Thyroid gland (tissue), 4 donors: ENCODE measurements at places on chromosomes 2 and 18. TPM values are rescaled to one million over a fixed set of nuclear protein-coding genes. Genes with fewer than 3 reads are reported as not detected.

DNA sequence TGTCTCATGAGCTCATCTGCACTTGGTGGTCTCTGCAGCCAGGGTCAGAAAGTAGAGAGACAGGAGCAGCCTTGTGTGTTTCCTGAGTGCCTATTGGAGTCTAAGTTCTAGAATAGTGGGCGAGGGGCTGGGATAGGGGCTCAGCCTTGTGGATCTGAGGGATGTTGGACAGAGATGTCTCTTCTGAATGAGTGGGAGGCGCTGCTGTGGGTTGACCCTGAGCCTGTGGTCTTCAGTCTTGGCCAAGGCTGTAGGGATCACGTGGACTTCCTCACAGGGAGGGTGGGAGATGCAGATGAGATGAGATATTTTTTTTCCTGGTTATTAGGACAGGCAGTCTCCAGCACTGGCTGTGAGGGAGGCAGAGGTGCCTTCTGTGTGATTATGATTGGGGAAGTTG is 61.8 kb downstream of the RNF144A start:
- H3K27ac ChIP-seq = no peak overlapping the region
- DNase-seq = no peak
- H3K4me3 ChIP-seq = no peak overlapping the region
- no peaks in the 10 kb centered on the region for H3K4me1 ChIP-seq

GRCh38 chr2:215002500-215002899 is 135.9 kb downstream of the ABCA12 start:
- H3K36me3 ChIP-seq = no peaks in the 10 kb centered on the region
- no peaks in the 10 kb centered on the region for H3K4me1 ChIP-seq
- no peak overlapping the region for H3K27ac ChIP-seq

DNA sequence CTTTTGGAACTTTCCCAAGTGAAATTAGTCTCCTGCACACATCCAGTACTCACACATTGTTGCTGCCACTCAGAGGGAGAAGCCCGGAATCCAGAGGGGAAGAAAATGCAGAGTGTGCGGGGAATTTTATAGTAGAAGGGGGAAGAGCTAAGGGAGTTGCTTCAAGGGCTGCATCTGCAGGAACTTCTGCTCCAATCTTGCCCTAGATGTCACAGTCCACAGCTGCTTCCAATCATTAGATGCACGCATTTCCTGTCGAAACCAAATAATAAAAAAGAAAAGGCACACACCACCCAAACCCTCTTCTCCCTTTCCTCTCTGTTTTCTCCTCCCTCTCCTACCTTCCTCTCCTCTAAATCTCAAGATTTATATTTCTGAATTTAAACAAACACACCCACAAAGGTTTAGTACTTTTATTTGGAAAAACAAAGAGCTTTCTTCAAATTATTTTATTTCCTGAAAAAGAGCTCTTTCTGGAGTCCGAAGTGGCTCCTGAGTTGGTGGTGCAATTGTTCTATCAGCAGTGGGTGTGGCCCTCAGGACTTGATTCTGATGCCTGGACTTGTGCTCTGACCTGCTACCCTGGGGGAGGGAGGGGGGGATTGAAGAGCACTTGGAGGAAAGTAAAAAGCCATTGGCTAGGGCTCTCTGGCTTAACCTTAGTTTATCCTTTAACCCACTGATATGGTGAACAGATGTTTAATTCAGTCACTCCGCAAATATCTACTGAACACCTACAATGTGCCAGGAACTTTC is 72.0 kb downstream of the KCNE4 start:
- H3K4me3 ChIP-seq = no peak overlapping the region
- H3K27ac ChIP-seq = no peak overlapping the region
- DNase-seq = no peak
- H3K27me3 ChIP-seq = no peaks in the 10 kb centered on the region
- no peaks in the 10 kb centered on the region for H3K4me1 ChIP-seq

GRCh38 chr2:167293172-167293781 is 405.0 kb downstream of the XIRP2 start:
- no peak overlapping the region for H3K4me3 ChIP-seq
- peaks cover 5% of the 10 kb centered on the region for H3K27me3 ChIP-seq
- no peak overlapping the region for H3K27ac ChIP-seq
- H3K36me3 ChIP-seq = no peaks in the 10 kb centered on the region
- peaks cover 16% of the 10 kb centered on the region for H3K4me1 ChIP-seq
- no peak for DNase-seq

- no peak overlapping the region for H3K4me3 ChIP-seq
- DNase-seq = no peak
- H3K4me1 ChIP-seq = no peaks in the 10 kb centered on the region
- no peaks in the 10 kb centered on the region for H3K36me3 ChIP-seq
Observed at GRCh38 chr2:150178591-150178990, 308.9 kb downstream of the RND3 start.

DNA sequence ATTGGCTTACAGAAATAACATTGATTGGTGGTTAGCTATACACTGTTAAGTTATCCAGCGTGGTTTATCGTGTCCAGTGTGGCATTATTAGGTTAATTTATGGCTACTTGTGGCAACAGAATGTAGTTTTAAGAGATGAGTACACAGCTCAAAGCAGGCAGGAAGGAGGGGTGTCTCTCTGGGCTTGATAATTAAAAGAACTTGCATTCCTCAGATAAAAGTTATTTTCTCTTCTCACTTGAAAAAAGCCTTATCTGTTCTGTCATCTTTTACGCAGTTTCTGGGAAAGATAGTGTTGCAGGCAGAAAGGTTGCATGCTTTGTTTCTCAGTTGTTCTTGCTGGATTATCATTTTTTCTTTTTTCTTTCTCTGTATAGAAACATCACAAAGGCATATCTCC is 154.4 kb upstream of the COL3A1 start:
- H3K4me1 ChIP-seq = no peaks in the 10 kb centered on the region
- no peaks in the 10 kb centered on the region for H3K36me3 ChIP-seq
- H3K4me3 ChIP-seq = no peak overlapping the region
- no peaks in the 10 kb centered on the region for H3K27me3 ChIP-seq

DNA sequence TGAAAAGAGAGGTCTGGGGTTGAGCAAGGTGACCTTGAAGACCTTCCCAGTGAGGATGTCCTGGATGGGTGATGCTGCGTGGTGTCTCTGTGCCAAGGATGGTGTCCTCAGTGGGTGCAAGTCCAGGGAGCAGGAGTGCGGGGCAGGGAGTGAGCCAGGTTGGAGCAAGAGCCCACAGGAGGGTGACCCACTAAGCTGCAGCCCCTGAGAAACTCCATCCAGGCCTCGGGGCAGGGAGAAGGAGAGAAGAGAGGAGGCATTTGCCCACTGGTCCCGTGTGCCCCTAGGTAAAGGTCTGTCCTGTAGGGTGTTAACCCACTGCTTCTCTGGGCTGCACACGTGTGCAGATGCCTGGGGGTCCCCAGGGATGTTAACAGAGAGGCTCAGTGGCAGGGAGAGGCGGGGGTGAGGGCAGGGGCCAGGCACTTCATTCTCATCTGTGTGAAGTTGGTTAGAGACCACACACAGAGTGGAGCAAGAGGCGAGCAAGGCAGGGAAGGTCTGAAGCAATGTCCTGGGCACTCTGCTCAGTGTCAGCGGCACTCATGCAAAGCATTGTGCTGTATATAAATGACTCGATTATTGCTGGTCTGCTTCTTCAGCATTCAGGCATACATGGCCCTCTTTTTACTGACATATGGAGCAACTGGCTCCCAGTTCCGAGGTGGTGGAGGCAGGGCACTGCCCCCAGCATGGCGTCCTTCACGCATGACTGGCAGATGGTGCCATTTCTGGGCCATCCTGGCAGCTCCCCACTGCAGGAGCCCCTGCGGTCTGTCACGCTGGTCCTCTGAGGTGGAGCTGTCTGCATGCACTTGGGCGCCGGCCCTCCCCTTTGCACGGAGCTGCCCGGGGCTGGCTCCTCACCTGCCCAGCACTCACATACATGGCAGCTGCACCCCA is 117.2 kb upstream of the HS6ST1 start:
- H3K27ac ChIP-seq = no peak overlapping the region
- DNase-seq = no peak
- H3K36me3 ChIP-seq = no peaks in the 10 kb centered on the region
- no peak overlapping the region for H3K4me3 ChIP-seq
- H3K4me1 ChIP-seq = no peaks in the 10 kb centered on the region

GRCh38 chr2:2825516-2826208 is 494.6 kb upstream of the MYT1L start:
- H3K36me3 ChIP-seq = no peaks in the 10 kb centered on the region
- H3K4me3 ChIP-seq = no peak overlapping the region
- H3K27me3 ChIP-seq = no peaks in the 10 kb centered on the region
- no peak overlapping the region for H3K27ac ChIP-seq
- no peaks in the 10 kb centered on the region for H3K4me1 ChIP-seq
- no peak for DNase-seq

DNA sequence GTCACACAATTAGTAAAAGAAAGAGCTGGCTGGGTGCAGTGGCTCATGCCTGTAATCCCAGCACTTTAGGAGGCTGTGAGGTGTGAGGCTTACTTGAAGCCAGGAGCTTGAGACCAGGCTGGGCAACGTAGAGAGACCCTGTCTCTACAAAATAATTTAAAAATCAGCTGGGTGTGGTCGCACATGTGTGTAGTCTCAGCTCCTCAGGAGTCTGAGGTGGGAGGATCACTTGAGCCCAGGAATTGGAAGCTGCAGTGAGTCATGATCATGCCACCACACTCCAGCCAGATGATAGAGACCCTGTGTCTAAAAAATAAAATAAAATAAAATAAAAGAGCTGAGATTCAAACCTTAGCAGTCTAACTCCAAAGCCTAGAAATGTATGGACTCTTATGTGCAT is 39.0 kb upstream of the NEDD4L start:
- H3K4me3 ChIP-seq = no peak overlapping the region
- no peak for DNase-seq
- no peaks in the 10 kb centered on the region for H3K4me1 ChIP-seq
- H3K27me3 ChIP-seq = no peaks in the 10 kb centered on the region
- no peak overlapping the region for H3K27ac ChIP-seq
- no peaks in the 10 kb centered on the region for H3K36me3 ChIP-seq

DNA sequence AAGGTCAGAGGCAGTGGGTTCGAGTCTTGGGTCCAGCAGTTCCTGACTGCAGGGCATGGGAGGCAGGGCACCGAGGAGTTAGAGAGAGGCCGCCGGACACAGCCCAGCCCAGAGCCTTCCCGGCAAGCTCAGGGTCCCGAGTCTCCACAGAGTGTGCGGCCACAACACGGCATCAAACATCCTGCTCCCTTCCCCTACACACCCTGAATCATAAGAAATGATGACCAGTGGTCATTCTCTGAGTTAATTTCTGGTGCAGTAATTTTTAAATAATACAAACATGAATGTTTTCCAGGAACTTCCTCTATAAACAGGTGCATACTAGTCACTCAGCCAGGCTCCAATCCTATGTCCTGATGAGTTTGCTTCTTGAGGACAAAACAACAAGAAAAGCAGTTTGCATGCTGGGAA is 118.0 kb downstream of the PXDN start:
- no peak for DNase-seq
- no peak overlapping the region for H3K4me3 ChIP-seq

DNA sequence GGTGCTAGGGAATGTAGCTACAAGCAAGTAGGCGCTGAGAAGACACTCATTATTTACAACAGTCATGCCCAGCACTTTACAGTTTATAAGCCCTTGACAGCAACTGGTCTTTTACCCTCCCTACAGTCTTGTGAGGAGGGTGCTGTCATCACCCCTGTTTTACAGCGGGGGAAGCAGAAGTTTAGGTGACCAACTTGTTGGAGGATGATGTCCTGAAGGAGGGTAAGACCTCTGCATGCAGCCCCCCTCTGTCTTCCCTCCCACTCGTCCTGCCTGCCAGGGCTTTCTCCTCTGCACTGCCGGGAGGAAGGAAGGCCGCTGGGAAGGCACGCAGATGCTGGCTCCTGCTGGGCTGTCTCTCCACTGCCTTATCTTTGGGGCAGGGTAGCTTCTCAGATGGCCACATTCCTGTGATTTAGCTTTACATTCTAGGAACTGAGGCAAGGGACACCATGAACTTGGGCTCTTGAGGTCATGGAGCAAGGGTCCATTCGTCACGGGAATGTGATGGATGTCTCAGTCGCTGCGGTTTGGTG is 972 bp downstream of the IL1R1 start:
- DNase-seq = peak; percentile 31
- H3K4me1 ChIP-seq = peaks cover 23% of the 10 kb centered on the region
- H3K27me3 ChIP-seq = no peaks in the 10 kb centered on the region

GRCh38 chr18:58635891-58636290 is 7.0 kb upstream of the ALPK2 start:
- no peak overlapping the region for H3K27ac ChIP-seq
- DNase-seq = no peak
- no peak overlapping the region for H3K4me3 ChIP-seq
- H3K27me3 ChIP-seq = no peaks in the 10 kb centered on the region

- no peak overlapping the region for H3K27ac ChIP-seq
- DNase-seq = no peak
- H3K27me3 ChIP-seq = no peaks in the 10 kb centered on the region
- no peak overlapping the region for H3K4me3 ChIP-seq
- H3K36me3 ChIP-seq = no peaks in the 10 kb centered on the region
- no peaks in the 10 kb centered on the region for H3K4me1 ChIP-seq
Observed at GRCh38 chr18:59959606-59960005, 59.8 kb downstream of the PMAIP1 start.

GRCh38 chr2:208033701-208034502 is 8.6 kb upstream of the PLEKHM3 start:
- peak; percentile 70 for DNase-seq
- no peaks in the 10 kb centered on the region for H3K36me3 ChIP-seq
- H3K27me3 ChIP-seq = no peaks in the 10 kb centered on the region
- H3K4me1 ChIP-seq = peaks cover 18% of the 10 kb centered on the region

The FNDC4 gene
- 4.7 TPM for total RNA-seq

The ASAP2 gene
- 55.3 TPM for total RNA-seq

The ETAA1 gene
- 24.6 TPM for total RNA-seq

The CENPA gene
- total RNA-seq = not detected

The CD207 gene
- not detected for total RNA-seq

The CHPF gene
- 155 TPM for total RNA-seq

The ASPRV1 gene
- total RNA-seq = 2.0 TPM

The DPP10 gene
- 0.63 TPM for total RNA-seq
